Central memory CD8-positive, alpha-beta T cell (primary cell): ENCODE measurements at places on chromosomes 1 and 21.

GRCh38 chr1:153386500-153386901 lies 4.4 kb downstream of the S100A8 start:
- peaks cover 67% of the 10 kb centered on the region for H3K27me3 ChIP-seq
- no peak overlapping the region for H3K27ac ChIP-seq
- H3K36me3 ChIP-seq = no peaks in the 10 kb centered on the region
- DNase-seq = no peak
- H3K4me1 ChIP-seq = no peaks in the 10 kb centered on the region

DNA sequence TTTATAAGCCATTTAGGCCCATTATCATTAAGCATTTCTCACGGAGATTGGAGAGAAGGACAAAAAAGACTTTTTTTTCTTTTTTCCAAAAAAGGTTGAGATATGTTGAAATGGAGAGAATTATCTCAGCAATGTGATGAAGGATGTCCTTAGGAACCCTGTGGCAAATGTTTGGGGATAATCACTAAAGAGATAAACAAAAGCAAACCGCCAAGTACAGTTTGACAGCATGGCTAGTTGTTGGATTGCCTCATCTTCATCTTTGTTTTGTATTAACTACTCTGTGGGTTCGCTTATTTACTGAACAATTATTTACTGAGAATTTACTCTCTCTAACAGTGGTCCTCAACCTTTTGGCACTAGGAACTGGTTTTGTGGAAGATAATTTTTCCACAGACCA lies 97.4 kb upstream of the HP1BP3 start:
- no peak overlapping the region for H3K27ac ChIP-seq
- H3K27me3 ChIP-seq = no peaks in the 10 kb centered on the region

DNA sequence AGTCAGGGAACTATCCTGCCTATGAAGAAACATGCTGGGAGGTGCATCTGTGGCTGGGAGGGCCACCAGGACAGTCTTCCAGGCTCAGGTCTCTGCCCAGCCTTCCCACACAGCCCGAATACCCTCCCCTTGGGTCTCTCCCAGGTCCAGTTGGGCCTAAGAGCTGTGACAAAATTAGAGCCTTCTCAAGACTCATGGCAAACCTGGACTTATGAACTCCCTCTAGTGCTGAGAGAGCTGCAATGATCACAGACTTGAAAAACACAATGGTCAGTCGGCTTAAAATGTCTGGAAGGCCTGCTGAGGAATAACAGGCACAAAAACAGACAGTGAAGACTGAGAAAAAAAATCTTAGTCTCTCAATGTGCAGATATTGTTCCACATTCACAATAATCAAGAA lies 325.1 kb downstream of the BRINP2 start:
- no peak overlapping the region for H3K27ac ChIP-seq
- no peaks in the 10 kb centered on the region for H3K4me1 ChIP-seq
- no peak overlapping the region for H3K4me3 ChIP-seq
- DNase-seq = no peak

DNA sequence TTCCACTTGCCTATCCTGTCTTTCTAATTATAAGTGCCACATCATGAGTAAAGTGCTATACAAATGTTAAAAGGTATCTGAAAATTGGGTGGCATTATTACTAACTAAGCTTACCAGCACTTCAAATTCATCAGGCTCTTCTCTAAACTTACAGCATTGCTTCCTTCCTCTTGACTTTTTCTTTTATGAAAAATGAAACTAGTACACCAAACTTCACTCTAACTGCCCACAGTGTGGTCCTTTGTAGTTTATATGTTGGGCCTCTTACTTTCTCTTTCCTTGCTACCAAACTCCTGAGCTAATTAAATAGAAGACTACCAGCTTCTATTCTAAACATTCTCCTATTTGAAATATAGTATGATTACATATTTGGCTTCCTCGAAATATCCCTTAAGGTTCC lies 81.8 kb downstream of the NOTCH2 start:
- peaks cover 32% of the 10 kb centered on the region for H3K4me1 ChIP-seq
- peaks cover 10% of the 10 kb centered on the region for H3K36me3 ChIP-seq
- no peak for DNase-seq
- H3K4me3 ChIP-seq = no peak overlapping the region

- H3K27me3 ChIP-seq = no peaks in the 10 kb centered on the region
- H3K27ac ChIP-seq = no peak overlapping the region
- peak; percentile 21 for DNase-seq
- H3K36me3 ChIP-seq = no peaks in the 10 kb centered on the region
These were observed 717 bp upstream of the BATF3 start for GRCh38 chr1:212700223-212700891.

DNA sequence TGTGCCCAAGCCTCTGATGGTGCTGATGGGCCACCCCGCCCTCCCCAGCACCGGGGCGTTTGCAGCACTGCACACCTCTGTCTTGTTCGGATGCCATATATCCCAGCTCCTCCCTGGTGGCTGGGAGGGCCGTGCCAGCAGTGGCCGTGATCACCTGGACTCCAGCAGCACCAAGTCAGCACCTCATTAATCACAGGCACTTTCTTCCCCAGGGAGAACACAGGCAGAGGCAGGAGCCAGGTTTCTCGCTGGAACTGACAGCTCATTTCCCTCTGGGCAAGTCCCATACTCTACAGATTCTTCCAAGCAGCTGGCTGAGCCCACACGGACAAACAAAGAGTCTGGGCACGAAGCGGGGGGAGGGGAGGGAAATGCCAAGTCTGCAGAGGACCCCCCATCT lies 141.7 kb upstream of the EDN2 start:
- no peak overlapping the region for H3K4me3 ChIP-seq
- H3K27ac ChIP-seq = no peak overlapping the region
- H3K36me3 ChIP-seq = peaks cover 5% of the 10 kb centered on the region

- no peaks in the 10 kb centered on the region for H3K36me3 ChIP-seq
- H3K4me1 ChIP-seq = no peaks in the 10 kb centered on the region
- no peak for DNase-seq
- H3K27ac ChIP-seq = no peak overlapping the region
- H3K4me3 ChIP-seq = no peak overlapping the region
These were observed 46.0 kb downstream of the PTGER3 start for GRCh38 chr1:71001624-71002023.

- H3K27ac ChIP-seq = no peak overlapping the region
- H3K4me1 ChIP-seq = no peaks in the 10 kb centered on the region
- no peak overlapping the region for H3K4me3 ChIP-seq
- H3K27me3 ChIP-seq = peaks cover 31% of the 10 kb centered on the region
- no peak for DNase-seq
These were observed 64.3 kb upstream of the TINAGL1 start for GRCh38 chr1:31511848-31512615.
